Activated CD4-positive, alpha-beta T cell treated with anti-CD3 and anti-CD28 coated beads, Interleukin-2, amount 10 ng/mL, durations not matched to agents 24 days and 14 days (primary cell): ENCODE measurements at places on chromosomes 6 and 20.
A peak's percentile ranks its signal among the peaks of the same experiment; 100 is the strongest.

DNA sequence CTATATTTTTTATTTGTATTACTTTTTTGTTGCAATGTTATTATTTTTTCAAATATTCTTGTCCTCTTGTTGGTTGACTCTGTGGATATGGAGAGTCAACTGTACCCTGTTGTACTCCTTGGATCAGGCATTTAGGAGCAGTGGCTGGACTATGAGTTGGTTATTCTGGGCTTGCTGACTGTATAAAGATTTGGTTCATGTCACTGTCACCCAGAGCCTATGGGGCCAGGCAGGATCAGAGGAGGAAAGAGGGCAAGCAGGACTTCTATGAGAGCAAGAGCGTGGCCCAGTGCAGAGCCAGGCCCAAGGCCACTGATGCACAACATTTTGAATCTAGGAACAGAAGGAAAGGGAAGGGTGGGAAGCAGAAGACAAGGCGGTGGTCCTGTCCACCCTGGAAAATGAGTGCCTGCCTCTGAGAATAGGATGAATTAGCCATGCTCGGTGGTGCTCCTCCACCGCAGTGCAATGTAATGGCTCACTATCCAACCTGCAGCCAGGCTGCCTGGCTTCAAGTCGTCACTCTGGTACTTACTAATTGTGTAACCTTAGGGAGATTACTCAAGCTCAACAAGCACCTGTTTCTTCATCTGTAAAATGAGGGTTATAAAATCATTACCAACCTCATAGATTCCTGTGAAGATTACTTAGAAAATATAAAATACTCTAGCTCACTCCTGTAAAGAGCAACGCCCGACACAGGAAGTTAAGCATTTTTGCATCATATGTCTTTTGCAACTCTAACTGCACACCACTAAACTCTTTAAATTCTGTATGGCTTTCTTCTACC is 192.1 kb downstream of the KCNQ5 start:
- DNase-seq: no peak

GRCh38 chr20:15862178-15862577 is 711.1 kb downstream of the KIF16B start:
- peak; percentile 2 for DNase-seq

DNA sequence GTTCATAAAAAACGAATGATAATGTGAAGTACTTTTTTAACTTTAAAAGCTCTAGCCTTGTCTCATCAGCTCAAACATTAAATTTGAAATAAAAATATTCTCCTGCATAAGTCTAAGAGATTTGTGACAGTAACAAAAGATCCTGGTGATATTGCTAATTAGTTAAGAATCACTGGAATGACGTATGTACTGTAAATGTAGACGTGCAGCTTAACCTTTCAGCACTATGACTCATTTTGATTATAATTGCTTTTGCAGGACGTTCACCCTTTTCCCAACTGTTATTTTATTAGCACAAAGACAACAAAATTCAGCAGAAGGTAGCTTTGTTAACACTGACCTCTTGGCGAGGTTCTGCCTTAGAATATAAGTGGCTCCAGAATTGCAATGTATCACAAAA is 68.6 kb downstream of the TENT5A start:
- DNase-seq: no peak

DNA sequence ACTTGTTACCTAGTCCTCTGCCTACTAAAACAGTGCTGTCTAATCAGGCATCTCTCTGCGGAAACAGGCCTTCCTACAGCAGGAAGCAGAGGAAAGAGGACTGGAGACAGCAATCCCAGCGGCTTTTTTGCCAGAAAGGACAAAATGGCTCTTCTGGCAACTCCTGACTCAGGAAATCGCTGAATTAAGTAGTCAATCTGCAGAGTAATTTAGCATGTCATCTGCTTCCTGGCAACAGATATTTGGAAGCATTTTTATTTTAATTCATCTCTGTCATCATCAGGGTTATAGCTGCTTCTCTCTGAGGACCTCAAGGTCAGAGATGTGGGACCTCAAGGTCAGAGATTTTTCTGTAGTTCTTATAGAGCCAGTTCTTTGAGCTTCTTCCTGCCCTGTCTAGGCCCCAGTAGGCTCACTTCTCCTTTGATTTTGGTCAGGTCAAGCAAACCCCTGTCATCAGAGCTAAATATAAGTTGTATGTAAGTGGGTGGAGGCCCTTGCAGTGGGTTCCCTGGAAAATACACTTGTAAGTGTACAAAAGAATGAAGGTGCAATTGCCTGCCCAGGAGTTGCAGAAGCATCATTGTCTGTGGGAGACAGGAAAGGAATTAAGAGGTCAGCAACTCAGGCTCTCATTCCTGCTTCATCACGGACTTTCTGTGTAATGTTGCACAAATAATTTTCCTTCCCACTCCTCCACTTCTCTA is 229.4 kb downstream of the ALDH8A1 start:
- DNase-seq: no peak

GRCh38 chr6:43916924-43917877 is 147.2 kb downstream of the VEGFA start:
- DNase-seq: no peak

DNA sequence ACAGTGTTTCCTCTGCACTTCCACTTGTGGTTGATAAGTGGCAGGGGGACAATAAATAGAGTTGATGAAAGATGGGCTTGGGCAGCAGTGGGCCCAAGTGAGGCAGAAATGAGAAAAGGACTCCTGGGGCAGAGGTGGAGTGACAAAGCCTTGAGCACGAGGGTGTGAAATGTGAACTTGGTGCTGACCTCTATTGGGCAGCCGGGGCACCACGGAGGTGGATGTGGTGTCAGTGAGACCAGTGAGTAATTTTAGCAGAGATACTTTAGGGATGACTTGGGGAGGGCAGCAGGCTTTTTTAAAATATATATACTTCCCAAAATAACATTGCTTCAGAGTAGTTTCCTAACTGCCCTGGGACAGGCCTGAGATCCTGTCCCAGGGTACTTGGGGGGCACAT is 30.6 kb upstream of the MYLK2 start:
- DNase-seq: no peak

GRCh38 chr20:45850926-45851325 is 6.3 kb downstream of the ACOT8 start:
- no peak for DNase-seq

DNA sequence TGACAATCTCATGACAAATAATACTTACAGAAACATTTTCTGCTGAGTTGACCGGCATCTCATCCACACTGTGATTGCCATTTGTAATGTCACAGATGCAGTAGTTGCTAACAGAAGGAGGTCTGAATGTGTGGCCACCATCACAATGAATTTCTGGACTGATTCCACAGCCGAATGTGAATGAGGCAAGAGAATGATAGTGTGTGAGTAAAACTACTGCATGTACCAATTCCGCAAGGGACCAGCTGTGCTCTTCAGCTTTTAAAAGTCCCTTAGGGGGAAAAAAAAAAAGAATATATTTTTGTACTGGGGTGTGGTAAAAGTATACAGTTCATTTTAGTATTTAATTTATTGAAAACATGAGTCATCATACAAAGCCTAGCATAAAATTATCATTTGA is 96.2 kb downstream of the SESN1 start:
- DNase-seq: no peak

- no peak for DNase-seq
Measured at GRCh38 chr6:25423358-25423757, 144.2 kb downstream of the CARMIL1 start.

- DNase-seq: no peak
Measured at GRCh38 chr20:1333462-1334369, 4.8 kb upstream of the SDCBP2 start.

- DNase-seq: no peak
Measured at GRCh38 chr6:52647199-52647598, 23.7 kb upstream of the TMEM14A start.

DNA sequence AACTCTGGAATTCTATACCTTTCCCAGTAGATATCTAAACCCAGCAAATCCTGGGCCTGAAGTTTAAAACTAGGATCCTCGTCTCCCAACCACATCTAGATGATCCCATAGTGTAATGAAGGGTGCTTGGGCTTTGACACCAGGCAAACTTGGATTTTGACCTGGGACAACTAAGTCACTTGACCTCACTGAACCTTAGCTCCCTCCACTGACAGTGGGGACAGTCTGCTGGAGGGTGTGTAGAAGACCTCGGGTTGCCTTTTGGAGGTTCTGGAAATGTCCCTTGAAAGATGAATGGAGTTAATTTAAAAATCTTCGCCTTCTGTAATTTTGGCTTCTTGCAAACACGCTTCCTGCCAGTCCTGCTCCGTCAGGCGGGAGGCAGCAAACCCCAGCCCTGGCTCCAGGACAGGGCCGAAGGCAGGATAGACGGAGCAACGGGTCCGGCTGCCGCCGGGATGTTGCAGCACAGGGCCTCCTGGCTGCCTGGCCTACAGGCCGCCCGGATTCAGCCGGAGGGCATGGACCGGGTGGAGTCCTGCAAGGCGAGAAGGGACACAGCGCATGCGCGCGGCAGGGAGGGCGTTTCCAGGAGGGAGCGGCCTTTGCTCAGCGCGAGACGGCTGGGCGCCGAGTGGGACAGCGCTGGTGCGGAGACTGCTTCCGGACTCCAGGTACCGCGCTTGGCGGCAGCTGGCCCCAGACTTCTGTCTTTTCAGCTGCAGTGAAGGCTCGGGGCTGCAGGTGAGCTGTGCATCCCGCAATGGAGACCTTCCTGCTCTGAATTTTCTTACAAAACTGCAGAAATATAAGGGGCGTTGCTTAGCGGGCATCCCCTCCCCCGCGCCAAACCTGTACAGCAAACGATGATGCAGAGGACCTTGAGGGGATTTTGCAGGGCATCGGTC is at the start of gene TMEM14A:
TSS of gene TMEM14A (plus strand) at position 612 of the 908 bp plus-strand sequence. CDS start 5,990 bp downstream, outside the sequence.
- peak; percentile 98 for DNase-seq

DNA sequence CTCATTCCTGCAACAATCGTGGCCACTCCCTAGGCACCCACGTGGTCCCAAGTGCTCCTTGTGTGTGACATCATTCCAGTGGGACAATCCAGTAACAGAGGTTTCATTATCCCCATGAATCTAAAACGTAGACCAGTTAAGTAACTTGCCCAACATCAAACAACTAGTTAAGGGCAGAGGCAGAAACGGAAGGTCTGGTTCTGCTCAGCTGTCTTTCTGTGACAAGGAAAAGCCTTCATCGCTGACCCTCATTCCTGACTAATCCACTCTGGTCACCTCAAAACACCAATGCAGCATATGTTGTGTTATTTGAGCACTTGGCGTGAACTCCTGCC is 261.4 kb upstream of the JARID2 start:
- DNase-seq: no peak

GRCh38 chr6:63418741-63419140 is 99.0 kb upstream of the LGSN start:
- no peak for DNase-seq

- DNase-seq: peak; percentile 68
Measured at GRCh38 chr20:64261138-64261537, 5.6 kb downstream of the PCMTD2 start.

DNA sequence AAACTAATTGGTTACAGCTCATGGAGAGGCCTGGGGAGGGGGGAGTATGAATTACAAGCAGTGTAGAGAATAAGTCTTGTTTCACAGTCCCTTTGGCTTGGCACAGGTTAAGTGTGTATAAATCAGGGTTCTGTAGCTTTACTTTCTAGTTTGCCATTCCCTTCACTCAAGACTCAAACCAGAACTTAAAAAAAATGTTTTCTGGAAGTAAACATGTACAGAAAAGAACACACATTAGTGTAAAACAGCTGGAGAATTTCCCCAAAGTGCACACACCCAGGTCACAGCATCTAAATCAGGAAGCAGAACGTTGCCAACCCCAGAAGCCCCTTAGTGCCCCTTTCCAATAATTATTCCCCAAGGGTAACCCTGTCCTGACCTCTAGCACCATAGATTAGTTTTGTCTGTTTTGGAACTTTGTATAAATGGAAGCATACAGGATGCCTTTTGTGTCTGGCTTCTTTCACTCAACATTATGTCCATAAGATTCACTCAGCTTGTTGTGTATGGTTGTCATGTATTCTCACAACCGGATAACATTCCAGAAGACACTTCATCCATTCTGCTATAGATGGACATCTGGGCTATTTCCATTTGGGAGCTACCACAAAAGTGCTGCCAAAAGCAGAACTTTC is 33.7 kb upstream of the SCUBE3 start:
- DNase-seq: no peak

DNA sequence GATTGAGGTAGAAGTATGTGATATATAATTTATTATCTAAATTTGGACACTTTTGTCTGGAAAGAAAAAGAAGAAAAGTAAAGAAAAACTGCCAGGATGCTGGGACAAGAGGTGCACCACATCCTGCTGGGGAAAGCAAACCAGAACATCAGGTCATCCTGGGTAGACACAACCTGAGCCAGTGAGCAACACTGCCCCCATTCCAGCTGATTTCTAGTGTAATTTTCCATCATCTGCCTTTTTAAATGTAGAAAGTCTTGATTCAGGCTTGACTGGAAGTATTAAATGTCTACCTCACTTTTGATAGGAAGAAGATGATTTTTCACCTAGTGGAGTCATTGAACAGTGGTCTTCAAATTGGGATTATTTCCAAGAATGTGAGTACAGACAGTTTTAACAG is 1164.5 kb upstream of the CITED2 start:
- no peak for DNase-seq

DNA sequence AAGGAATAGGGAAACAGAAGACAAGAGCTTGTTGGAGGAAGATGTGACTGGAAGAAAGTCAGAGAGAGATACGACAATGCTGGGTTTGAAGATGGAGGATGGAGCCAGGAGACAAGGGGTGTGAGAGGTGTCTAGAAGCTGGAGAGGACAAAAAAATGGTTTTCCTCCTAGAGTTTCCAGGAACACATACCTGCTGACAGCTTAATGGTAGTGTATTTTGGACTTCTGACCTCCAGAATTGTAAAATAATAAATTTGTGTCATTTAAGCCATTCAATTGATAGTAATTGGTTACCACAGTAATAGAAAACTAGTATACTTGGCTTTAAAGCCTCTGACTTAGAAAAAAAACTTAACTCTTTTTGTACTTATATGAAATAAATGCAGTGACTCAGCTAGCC is 3.6 kb downstream of the AIG1 start:
- no peak for DNase-seq

DNA sequence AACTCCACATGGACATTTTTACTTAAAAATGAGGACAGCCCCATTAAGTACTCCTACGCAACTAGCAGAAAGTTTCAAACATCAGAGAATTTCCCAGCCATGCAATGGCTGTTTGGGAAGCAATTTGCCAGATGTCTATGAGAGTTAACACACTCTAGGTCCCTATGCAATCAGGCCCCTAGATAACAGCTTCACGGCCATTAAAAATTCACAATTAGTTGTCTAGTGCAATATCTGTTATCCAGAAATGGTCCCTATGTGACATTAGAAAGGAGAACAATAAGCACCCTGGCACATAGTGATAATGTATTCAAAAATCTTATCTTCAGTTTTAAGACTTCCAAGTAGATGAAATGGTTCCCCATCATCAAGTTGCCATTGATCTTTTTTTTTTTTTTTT is 174.3 kb upstream of the NRSN1 start:
- no peak for DNase-seq

GRCh38 chr6:21885532-21886114 is 292.1 kb downstream of the SOX4 start:
- DNase-seq: no peak

DNA sequence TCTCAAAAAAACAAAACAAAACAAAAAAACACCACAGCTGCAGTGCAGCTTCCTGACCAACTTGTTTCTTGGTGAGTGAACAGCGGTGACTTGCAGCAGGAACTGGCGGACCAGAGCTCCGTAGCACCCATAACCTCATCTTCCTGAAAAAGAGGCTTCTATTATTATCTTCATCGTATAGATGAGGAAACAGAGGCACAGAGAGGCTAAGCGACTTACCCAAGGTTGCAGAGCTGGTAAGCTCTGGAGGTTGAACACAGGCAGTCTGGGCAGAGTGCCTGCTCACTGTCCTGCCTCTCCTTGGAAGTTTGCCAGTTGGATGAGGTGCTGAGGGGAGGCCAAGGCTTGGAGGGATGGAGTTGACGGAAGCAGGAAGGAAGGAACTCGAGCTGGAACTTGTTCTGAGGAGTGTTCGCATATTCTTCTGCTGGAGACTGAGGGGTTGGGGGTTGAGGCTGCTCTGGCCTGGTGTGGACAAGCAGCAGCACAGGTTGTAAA is 47.9 kb upstream of the CCDC167 start:
- DNase-seq: peak; percentile 72
